Activated CD4-positive, alpha-beta memory T cell treated with anti-CD3 and anti-CD28 coated beads, Interleukin-2, amount 10 ng/mL, durations not matched to agents 7 days and 5 days (primary cell): ENCODE measurements at places on chromosomes 4 and X. TPM values are rescaled to one million over a fixed set of nuclear protein-coding genes. Genes with fewer than 3 reads are reported as not detected.

- DNase-seq = no peak
Observed at GRCh38 chrX:1392376-1393068, 609 bp upstream of the SLC25A6 start.

The ZFP92 gene
- total RNA-seq = 1.7 TPM

DNA sequence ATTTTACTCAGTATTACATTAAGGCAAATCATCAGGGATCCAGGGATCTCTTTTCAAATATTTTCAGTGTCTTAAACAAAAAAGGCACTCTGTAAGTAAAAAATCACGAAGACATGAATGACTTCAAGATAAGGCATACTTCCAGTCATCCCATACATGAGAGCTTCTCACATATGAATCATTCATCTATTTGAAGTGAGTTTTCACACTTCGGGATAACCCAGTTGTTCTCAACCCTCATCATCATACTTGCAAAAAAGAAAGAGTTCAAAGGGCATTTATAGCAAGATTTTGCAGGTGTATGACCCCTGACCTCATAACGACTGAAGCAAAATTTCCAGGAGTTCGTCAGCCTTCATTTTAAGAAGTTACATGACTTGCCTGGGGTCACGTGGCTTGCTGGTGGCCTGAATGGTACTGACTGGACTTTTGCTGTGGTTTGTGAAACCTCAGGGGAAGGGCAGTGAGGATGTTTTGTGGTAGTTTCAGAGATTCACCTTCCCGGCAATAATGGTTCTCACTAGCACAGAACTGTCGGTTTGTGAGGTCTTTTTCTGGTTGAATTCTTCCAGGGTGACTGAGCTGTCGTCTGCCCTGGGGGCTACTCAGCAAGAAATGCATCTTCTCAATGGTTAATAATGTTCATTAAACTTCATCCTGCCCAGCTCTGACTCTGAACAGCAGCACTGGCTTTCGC lies 115.8 kb upstream of the SHISA3 start:
- DNase-seq = no peak

DNA sequence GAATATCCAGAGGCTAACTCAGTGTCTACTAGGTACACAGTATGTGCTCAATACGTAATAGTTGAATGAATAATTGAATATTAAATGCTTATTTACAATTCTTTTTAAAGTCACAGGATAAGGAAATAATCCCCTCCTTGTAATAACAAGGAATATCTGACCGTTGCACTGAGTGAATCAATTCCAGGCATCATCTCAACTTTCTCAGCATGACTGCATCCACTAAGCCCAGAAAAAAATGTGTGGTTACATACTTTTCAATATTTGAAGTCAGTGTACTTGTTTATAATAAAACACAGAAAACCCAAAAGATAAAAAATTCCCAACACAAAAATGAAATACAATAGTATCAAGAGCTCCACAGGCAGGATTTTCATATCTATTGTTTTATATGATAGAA lies 105.4 kb downstream of the TMEM144 start:
- DNase-seq = no peak

DNA sequence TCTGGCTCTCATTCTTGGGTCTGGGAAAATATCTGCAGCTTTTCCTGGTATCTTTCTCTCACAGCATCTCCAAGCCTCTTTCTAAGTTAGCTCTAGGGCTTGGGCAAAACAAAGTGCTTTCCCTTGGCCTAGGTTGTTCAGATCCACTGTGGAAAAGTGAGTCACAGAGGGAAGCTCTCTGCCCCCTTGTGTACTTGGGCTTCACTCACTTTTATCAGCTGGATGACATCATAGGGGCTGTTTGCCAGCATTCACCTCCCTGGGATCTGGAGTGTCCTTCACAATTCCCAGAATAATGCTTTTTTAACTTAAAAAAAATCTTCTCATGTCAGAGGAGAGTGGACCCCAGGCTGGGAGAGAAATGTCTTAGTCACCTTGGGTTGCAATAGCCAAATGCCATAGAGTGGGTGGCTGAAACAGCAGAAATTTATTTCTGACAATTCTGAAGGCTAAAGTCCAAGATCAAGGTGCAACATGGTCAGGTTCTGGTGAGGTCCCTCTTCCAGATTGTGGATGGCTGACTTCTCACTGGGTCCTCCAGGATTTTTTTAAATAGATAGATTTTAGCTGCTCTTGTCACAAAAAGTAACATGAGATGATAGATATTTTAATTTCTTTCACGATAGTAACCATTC lies 247.8 kb downstream of the SH2D1A start:
- DNase-seq = no peak
